ENCODE measurements at places on chromosomes 12 and 14.

DNA sequence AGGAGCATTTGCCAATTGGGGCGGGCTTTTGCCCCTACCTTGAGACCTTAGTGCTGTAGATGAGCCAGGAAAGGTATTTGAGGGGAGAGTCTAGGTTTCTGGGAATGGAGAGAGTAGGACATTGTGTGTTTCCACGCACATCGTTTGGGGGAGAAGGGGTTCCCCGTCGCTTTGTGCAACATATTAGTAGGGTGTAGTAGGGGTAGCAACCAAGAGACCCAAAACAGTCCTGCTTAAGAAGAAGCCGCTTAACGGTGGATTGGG, 694 bp upstream of the PTGES3 start:
- no peak for DNase-seq

DNA sequence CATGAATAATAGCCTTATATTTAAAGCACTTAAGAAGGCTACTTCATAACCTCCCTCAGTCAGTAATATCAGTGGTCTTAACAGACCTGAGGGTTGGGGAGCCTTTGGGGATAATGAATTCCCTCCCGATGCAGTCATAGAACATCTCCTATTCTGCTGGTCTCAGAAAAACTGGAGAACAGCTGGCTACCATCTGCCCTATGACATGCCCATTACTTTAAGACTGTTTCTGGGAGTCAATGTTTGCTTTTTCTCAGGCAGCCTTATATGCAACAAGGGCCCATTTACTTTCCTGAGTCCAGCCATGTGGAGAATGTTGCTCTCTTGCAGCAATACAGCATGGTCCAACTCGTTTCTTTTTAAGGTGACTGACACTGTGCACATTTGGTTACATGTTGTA, 161.7 kb upstream of the PARP11 start:
- no peak for DNase-seq

DNA sequence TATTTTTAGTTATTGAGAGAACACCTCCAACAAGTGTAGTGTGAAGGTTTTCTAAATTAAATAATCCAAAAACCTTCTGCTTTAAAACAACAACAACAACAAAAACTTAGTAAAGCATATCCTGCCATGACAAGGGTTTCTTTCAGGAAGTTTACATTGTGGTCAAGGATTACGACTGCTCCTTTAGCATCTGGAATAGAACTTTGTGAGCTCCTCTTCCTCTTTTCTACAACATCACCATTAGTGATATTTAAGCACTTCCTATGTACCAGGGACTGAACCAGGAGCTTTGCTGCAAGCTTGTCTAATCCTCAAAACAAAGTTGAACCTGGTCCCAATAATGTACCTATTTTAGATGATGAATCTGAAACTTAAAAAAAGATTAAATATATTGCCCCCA, 315.4 kb upstream of the KITLG start:
- DNase-seq = no peak

DNA sequence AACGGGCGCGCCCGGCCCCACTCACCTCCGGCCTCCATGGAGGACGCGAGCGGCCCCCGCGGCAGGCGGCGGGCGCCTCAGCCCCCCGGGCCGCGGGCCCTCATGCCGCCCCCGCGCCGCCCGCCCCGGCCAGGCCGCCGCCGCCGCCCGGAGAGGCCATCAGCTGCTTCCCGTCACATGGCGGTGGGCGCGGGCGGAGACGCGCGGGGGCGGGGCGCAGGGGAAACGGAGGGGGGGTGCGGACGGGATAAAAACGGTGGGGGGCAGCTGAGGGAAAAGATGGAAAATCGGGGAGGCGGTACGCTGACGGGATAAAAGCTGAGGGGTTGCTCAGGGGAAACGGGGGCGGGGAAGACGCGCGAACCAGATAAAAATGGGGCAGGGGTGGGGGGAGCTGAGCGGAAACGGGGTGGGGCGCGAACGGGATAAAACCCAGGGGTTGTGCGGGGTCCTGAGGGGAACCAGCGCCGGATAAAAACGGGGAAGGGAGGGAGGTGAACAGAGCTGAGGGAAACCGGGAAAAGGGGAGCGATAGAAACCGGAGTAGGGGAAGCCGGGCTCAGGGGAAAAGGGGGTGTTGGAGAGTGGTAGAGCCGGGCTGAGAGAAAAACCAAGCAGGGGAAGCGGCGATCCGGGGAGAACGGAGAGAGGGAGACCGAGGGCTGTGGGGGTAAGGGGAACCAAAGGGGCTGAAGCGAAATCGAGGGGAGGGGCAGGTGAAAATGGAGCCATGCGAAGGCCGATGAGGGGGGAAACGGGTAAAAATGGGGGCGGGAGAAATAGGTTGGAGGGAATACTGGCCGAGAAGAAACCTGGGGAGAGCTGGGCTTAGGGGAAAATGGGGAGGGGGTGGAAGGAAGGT, at the start of gene WSB2:
WSB2 (minus strand) TSS at position 169 of the 862 bp plus-strand sequence; CDS start at position 38, 131 bp downstream.
- DNase-seq = peak; percentile 78

GRCh38 chr14:24813089-24813815, 179.3 kb upstream of the GZMB start:
- DNase-seq = no peak

- no peak for DNase-seq
Measured at GRCh38 chr14:71488703-71489191, 443.5 kb upstream of the RGS6 start.

GRCh38 chr14:26597589-26598080, at the start of gene NOVA1:
Gene NOVA1, minus strand, starts transcription at chr14:26598033. Its CDS starts 597 bp downstream, at chr14:26597436.
- DNase-seq = no peak

DNA sequence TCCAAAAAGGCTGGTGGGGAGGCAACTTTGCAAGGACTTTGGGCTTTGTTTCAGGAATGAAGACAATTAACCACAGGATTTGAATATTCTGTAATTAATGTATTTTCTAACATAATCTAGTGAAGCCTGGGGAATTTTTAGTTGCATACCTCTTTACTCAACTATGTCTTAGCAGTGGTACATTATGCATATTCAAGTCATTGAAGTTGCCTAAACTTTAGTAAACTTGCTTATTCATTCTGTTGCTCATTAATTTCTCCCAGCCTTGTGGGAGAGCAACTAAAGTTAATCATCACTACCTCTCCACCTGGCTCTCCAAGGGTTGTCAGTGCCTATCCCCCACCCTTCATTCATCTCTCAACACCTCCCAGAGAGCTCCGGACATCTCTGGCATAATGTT, 54.2 kb downstream of the IFNG-AS1 start:
- no peak for DNase-seq

- DNase-seq = no peak
Measured at GRCh38 chr12:124703856-124704255, 136.4 kb upstream of the NCOR2 start.

DNA sequence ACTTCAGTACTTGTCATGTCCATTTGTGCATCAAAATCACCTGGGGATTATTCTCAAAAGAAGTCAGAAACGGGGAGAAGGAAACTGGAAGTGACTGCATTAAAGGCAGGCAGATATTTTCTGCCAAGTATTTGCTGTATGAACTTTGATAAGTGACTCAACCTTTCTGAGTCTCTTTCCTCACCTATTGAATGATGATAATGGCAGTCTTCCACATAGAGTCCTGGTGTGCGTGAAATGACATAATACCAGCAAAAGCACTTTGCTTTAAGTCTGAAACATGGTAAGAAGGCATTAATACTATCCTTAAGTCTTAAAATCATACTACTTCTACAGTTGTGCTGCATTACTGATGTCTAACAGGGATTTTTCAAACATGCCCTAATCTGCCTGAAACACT, 278.5 kb downstream of the ADAMTS20 start:
- no peak for DNase-seq

- no peak for DNase-seq
Measured at GRCh38 chr12:66430106-66430505, 127.8 kb downstream of the HELB start.

- peak; percentile 96 for DNase-seq
Measured at GRCh38 chr12:16603916-16604575, 1.9 kb downstream of the LMO3 start.

DNA sequence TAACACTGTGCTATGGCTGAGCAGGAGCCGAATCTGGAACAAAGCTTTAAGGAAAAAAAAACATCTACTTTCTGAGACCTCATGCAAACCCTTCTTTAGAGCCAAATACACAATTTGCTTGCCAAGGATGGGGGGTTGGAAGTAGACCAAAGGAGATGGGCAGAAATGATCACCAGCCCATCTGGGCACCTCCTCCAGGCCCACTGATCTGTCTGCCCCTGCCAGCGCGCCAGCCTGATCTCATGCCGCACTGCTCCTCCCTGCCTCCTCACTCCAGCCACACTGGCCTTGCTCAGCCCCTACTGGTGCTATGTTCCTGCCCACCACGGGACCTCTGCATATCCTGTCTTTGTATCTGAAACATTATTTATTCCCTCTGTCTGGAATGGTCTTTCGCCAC, 24.8 kb upstream of the RAB35 start:
- no peak for DNase-seq

- DNase-seq = no peak
Measured at GRCh38 chr12:27048822-27049752, 26.7 kb downstream of the MED21 start.

DNA sequence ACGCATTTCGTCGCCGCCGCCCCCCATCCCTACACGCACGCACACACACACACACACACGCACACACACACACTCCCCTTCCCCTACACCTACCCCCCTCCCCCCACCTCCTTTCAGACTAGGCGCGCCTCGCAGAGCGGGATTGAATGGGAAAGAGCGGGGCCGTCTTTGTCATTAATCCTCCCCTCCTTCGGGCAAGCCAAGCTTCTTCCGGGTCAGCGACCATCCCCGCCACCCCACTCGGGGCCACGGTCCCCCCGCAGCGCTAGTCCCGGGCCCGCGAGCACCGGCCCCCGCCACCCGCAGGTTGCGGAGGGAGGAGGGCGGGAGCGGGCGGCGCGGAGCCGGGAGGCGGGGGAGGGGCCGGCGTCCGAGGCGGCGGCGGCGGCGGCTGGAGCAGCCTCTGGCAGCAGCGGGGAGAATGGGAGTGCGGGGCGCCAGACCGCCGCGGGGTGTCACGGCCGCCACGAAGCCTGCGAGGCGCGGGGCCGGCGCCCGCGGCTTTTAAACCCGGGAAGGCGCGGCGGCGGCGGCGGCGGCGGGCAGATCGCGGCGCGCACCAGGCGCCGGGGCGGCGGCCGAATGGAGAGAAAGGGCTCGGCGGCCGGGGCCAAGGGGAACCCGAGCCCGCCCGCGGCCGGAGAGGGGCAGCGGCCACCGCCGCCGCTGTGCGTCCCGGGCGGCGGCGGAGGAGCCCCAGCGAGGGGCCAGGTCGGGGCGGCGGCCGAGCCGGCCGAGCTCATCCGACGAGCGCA, at the start of gene TTC9:
TTC9 (plus strand) TSS at position 369 of the 755 bp plus-strand sequence; CDS start at position 583, 214 bp downstream.
- DNase-seq = peak; percentile 61

DNA sequence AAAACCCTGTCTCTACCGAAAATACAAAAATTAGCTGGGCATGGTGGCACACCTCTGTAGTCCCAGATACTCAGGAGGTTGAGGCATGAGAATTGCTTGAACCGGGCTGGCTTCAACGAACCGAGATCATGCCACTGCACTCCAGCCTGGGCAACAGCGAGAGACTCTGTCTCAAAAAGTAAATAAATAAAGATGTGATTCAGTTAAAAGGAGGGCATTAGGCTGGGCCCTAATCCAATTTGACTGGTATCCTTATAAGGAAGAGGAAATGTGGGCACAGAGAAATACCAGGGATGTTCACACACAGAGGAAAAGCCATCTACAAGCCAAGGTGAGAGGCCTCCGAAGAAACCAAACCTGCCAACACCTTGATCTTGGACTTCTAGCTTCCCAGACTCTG, 10.1 kb upstream of the DCAF4 start:
- no peak for DNase-seq

DNA sequence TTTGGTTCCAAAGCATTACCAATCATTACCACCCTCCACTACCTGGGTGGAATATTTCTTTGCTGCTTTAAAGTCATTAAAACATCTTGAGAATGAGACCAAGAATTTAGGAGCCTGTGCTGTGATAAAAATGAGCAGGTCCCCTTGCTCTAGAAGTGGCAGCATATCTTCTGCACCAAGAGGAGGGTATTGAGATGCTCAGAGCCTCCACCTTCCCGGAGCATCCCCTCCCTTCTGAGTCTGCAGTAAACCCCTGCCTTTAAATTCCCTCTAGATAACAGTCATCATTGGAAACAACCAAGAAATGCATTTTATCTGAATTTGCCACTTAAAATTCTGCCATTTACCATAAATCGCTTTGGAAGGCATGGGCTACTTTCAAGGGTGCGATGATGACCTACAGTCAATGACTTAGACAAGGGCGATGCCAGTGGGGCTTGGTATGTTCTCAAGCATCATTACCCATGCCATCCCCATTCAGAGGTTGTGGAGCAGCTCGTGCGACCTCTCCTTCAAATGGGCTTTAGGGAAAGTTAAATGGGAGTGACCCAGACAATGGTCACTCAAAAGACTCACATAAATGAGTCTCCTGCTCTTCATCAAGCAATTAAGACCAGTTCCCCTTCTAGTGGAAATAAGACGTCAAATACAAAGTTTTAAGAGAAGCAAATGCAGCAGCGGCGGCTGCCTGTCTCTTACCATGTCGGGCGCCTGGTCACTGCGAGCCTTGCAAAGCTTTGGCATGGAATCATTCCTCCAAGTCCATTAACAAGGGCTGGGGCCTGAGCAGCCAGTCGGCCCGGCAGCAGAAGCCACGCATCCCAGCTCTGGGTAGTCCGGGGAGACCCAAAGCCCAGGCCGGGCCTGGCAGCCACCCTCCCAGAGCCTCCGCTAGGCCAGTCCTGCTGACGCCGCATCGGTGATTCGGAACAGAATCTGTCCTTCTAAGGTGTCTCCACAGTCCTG, 334.5 kb downstream of the TMEM121 start:
- no peak for DNase-seq

DNA sequence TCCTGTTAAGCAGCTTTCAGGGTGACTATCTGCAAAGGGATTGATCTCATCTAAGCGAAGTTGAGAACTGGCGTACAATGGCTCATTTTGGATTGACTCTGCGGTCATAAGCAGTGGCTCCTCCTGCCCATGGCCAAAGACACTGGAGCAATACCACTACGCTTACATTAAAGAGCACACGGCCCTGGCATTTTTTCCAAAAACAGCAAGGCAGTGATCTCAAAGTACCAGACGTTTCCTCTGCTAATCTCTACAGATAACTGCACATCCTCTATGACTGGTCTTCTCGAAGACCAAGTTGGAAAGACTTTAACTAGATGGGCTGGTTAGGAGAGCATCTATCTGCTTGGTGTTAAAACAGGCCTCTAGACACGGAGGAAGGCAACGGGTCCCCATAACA, 2.7 kb downstream of the PITPNM2 start:
- no peak for DNase-seq

GRCh38 chr14:61308198-61308597, 13.2 kb upstream of the PRKCH start:
- DNase-seq = no peak

DNA sequence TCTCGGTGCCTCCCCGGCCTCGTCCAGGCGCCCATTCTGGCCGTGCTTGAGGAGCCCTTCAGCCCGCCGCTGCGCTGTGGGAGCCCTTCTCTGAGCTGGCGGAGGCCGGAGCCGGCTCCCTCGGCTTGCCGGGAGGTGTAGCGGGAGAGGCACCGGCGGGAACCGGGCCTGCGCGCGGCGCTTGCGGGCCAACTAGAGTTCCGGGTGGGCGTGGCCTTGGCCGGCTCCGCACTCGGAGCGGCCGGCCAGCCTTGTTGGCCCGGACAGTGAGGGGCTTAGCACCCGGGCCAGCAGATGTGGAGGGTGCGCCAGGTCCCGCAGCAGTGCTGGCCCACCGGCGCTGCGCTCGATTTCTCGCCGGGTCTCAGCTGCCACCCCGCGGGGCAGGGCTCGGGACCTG, 168.7 kb upstream of the RPL10L start:
- no peak for DNase-seq

- DNase-seq = peak; percentile 18
Measured at GRCh38 chr12:109555431-109556315, 17.6 kb downstream of the MMAB start.

GRCh38 chr12:129258781-129259318, 405.6 kb downstream of the GLT1D1 start:
- DNase-seq = no peak
